Neural crest cell (in vitro differentiated cells): ENCODE measurements at places on chromosomes 6 and 20.
A peak's percentile ranks its signal among the peaks of the same experiment; 100 is the strongest.

DNA sequence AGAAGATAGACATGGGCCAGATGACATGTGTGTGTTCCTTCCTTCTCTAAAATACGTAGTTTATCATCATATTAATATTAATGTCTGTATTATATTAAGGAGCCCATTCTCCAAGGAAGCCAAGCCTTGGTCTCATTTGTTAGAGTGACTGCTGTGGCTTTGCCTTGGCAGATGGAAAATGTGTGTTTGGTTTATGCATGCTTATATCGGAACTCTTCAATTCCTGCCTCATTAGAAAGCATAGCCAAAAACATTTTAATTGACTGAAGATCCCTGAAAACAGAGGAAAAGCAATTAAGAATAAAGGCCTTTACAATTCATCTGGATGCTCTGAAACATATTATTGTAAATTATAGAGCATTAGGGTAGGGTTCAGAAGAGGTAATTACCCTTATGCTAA, 106.4 kb downstream of the COL9A1 start:
- no peak for DNase-seq

DNA sequence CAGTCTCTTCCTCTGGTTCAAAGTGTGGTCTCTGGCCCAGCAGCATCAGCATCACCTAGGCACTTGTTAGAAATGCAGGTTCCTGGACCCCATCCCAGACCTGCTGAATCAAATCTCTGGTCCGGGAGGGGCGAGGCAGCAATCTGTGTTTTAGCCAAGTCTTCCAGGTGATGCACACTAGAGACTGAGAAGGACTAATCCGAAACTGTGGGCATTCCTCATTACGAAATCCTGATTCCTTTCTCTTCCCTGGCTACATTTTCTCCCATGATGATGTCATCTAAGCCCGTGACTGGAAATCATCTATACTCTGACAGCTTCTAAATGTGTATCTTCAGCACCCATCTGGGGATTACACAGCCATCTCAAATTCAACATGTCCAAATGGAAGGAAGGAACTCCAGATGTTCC, 39.7 kb upstream of the PRND start:
- no peak for DNase-seq

- DNase-seq, result no peak
These were observed 640.2 kb downstream of the PTPRT start for GRCh38 chr20:42549496-42549895.

- no peak for DNase-seq
These were observed 39.7 kb upstream of the HTR1B start for GRCh38 chr6:77502981-77503380.

DNA sequence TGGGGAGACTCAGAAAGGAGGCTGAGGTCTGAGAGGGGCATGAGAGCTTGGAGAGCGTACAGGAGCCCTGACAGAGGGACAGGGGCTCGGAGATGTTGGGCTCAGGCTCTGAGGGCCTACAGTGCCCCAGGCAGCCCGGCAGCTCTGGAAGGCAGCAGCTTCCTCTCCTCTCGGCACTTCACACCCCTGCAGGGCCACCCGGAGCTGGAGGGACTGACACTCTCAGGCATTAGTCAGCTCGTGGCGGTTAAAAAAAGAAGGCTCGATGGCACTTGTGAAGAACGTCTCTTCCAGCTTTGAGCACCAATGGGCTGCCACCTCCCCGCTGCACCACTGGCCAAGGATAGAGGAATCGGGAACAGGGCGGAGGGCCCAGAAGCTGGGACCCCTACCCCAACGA, 62.6 kb upstream of the SIRPA start:
- no peak for DNase-seq

- DNase-seq, result no peak
These were observed 704.8 kb upstream of the SLC35B3 start for GRCh38 chr6:9140172-9140571.

DNA sequence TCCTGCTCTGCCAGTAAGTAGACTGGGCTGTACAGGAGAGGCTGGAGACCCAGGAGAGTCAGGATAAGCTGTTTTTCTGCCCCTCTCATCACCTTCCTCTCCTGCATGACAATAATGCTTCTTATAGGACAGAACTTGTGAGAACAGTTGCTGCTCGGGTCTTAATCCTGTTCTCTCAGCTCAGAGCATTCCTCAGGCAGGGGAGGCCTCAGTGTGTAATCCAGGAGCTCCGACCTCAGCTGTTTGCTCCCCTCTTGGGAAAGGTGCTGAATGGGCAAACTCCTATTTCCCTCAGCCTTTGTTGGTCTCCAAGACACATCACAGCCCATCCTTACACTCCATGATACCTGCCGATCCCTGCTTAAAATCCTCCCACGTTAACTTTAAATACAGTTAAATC, 134.9 kb upstream of the LRFN2 start:
- DNase-seq, result no peak

- no peak for DNase-seq
These were observed 27.1 kb downstream of the BCAS4 start for GRCh38 chr20:50821994-50822393.

- no peak for DNase-seq
These were observed 55.7 kb upstream of the NOP56 start for GRCh38 chr20:2596673-2597279.

DNA sequence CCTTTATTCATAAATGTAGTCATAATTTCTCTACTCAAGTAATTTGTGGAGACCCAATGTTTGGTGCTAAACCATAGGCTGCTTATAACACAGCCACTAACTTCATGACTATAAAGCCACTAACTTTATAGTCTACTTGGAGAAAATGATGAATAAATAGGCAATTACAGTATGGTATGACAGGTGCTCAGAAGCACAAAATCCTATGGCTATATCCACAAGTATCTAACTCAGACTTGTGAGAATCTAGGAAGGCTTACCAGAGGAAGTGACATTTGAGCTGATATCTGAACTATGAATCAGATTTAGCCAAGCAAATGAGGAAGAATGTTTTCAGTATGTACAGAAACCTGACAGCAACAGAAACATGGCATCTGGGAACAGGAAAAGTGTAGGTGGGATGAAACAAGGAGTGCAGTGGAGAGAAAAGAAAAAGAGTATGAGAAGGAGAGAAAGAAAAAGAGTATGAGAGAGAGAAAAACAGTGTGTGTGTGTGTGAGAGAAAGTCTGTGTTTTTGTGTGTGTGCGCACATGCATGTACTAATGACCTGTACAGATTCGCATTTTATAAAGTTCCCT, 59.9 kb downstream of the REV3L start:
- DNase-seq, result no peak

DNA sequence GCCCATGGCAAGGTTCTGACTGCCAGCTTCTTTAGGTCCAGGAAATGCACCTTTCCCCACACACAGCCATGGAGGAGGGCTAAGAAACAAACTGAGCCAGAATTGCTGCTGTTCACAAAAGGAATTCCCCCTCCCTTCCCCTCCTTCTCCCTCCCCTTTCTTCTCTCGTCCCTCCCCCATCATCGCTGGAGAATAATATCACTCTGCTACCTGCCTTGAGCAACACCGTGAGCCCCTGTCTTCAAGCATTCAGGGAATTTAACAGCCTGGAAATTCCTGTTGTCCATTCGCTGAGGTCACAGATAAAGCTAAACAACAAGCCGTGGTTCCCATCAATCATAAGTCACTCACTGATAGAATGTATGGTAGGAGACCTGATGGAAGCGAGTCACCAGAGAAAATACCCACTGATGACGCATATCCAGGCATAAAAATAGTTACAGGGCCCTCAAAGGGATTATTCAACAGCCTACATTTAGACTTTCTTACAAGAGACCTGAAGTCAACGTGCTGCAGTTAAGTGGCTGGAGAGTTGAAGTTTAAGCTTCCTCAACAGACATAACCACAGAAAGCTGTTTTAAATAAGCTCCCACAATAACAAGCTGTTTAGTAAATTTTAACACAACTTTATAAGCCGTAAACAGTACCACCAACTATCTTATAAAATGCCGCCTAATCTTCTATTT, 59.7 kb downstream of the HIVEP2 start:
- no peak for DNase-seq

DNA sequence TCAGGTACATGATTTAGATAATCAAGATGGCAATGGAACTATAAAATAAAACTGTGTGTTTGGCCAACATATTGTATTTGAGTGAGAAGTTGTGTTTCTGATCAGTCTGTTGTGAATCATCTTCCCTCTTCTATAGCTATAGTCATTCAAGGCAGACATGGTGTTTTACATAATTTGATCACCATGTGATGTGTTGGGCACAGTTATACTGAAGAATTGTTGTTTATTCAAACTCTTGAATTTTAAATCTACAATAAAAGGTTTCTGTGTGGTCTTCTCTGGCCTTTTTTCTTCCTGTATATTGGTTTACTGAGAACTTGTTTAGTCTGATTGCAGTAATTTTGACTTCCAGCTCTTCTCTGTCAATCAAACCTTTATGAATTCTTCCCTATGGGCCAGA, 4.4 kb downstream of the RNF182 start:
- DNase-seq, result no peak

GRCh38 chr20:45218124-45218523, 3.0 kb upstream of the SEMG2 start:
- DNase-seq, result no peak

GRCh38 chr6:32167761-32168262, 3.4 kb downstream of the EGFL8 start:
- no peak for DNase-seq

DNA sequence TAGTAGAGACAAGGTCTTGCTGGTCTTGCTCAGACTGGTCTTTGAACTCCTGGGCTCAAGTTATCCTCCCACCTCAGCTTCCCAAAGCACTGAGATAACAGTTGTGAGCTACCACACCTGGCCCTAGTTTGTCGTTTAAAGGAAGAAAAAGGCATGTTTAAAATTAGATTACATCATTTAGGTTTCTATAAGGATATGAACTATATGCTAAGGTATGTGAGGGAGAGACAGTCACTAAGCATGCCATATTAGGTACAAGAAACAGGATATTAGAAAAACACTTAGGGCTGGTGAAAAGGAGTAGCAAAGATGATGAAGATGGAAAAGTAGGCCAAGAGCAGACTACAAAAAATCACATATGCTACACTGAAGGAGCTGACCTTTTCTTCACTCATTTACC, 106.4 kb downstream of the ASCC3 start:
- DNase-seq, result no peak

DNA sequence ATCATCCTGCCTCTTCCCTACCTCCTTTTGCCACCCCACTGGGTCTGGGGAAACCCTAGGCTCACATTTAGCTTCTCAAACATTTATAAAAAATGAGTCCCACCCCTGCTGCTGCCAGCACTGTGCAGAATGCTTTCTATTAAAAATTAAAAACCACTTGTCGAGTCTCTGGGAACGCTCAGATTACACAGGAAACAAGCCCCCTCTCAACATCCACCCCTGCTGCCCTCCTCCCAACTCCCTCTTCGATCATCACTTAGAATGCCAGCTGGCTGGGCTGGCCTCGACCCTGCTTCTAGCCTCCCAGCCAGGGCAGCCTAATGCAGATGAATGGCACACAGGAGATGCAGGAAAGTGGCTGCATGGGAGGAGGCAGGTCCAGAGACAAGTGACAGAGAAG, 75.8 kb downstream of the CDH22 start:
- DNase-seq, result no peak

- DNase-seq, result no peak
These were observed 63.5 kb upstream of the DEFB112 start for GRCh38 chr6:50112981-50113857.

GRCh38 chr20:38179846-38180245, 14.8 kb upstream of the TGM2 start:
- no peak for DNase-seq

- no peak for DNase-seq
These were observed 5.6 kb downstream of the TRAM2 start for GRCh38 chr6:52571099-52571755.

DNA sequence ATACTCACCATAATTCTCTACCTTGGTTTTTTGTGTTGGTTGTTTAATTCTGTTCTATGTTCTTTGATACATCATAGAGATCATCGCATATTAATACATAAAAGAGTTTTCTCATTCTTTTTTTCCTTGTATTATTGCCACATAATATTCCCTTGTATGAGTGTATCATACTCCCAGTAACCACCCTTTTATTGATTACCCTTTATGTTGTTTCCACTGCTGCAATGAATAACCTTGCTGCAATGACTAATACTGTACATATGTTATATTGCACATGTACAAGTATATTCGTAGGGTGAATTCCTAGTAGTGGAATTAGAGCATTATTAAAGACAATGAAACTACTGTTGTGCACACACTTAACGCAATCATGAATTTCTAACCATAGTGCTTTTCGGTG, 9.1 kb upstream of the SF3B5 start:
- DNase-seq, result no peak

DNA sequence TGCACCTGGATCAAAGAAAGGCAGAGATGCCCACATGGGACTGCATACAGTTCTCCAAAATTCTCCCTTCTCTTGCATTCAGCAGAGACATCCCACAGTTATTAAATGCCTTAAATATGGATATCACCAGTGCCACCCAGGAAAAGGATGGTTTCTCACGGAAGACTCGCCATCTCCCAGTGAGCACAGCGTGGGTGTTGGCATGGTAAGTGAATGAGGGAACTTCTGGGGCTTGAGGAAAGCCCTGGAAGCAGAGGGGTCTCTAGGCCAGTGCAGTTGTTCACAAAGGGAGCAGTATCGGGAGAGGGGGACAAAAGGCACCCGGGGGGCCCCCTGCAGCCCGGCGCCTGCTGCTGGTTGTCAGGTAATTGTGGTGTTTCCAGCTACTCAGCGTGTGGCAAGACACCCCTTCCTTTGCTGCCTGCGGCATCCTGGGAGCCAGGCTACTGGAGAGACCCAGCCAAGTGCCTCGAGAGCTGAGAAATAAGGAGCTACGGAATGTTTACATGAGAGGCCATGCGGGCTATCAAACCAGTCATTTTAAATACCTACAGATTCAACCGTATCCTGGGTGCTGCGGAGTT, 125.4 kb downstream of the PXDC1 start:
- no peak for DNase-seq

GRCh38 chr6:85323435-85324040, 126.3 kb upstream of the NT5E start:
- DNase-seq, result peak; percentile 89

DNA sequence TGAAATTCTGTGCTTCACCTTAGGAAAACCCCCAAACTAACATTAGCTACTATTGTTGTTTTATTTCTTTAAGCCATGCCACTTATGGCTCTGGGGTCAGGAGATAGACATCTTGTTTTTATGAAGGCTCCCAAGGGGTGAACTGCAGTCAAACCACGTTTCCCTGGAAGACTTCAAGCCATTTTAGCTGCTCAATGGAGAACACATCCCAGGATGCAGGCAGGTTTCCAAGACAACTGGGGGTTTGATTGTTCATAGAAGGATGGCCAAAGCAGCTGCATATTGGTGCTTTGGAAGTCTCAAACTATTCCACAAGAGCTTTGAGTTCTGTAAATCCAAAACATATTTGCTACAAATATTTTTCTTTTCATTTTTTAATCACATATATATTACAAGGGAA, 818.0 kb downstream of the MAFB start:
- no peak for DNase-seq

GRCh38 chr6:143185288-143185687, 124.6 kb downstream of the AIG1 start:
- DNase-seq, result no peak

- no peak for DNase-seq
These were observed 58.9 kb downstream of the MAFB start for GRCh38 chr20:40630099-40630498.

- DNase-seq, result no peak
These were observed 119.2 kb downstream of the SLX4IP start for GRCh38 chr20:10554285-10554684.
